Purkinje cell (primary cell): ENCODE measurements at places on chromosomes 16 and 17. TPM values are rescaled to one million over a fixed set of nuclear protein-coding genes. Genes with fewer than 3 reads are reported as not detected.

Gene MFAP4
- 0.53 TPM in 1 of 2 replicates, not detected in the other for polyA plus RNA-seq

Gene RAMP2
- polyA plus RNA-seq: 0.64 TPM in 1 of 2 replicates, not detected in the other

Gene MAP1LC3B
- polyA plus RNA-seq: 127 and 138 TPM in 2 replicates

Gene SECTM1
- not detected in 2 replicates for polyA plus RNA-seq

Gene DLX3
- polyA plus RNA-seq: not detected in 2 replicates
